ENCODE measurements at places on chromosomes 7 and 10.
A peak's percentile ranks its signal among the peaks of the same experiment; 100 is the strongest.

DNA sequence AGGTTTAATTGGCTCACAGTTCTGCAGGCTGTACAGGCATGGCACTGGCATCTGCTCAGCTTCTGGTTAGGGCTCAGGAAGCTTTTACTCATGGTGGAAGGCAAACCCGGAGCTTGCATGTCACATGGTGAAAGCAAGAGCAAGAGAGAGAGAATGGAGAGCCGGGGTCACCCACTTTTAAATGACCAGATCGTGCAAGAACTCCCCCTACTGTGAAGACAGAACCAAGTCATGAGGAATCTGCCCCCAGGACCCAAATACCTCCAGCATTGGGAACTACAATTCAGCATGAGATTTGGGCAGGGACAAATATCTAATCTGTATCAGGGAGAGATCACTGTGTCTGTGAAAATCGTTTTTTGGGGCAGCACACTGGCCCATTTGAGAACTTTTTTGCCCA is 110.0 kb upstream of the MYO3A start:
- DNase-seq = no peak

- no peak for DNase-seq
These were observed 123.0 kb upstream of the FZD8 start for GRCh38 chr10:35765066-35765527.

DNA sequence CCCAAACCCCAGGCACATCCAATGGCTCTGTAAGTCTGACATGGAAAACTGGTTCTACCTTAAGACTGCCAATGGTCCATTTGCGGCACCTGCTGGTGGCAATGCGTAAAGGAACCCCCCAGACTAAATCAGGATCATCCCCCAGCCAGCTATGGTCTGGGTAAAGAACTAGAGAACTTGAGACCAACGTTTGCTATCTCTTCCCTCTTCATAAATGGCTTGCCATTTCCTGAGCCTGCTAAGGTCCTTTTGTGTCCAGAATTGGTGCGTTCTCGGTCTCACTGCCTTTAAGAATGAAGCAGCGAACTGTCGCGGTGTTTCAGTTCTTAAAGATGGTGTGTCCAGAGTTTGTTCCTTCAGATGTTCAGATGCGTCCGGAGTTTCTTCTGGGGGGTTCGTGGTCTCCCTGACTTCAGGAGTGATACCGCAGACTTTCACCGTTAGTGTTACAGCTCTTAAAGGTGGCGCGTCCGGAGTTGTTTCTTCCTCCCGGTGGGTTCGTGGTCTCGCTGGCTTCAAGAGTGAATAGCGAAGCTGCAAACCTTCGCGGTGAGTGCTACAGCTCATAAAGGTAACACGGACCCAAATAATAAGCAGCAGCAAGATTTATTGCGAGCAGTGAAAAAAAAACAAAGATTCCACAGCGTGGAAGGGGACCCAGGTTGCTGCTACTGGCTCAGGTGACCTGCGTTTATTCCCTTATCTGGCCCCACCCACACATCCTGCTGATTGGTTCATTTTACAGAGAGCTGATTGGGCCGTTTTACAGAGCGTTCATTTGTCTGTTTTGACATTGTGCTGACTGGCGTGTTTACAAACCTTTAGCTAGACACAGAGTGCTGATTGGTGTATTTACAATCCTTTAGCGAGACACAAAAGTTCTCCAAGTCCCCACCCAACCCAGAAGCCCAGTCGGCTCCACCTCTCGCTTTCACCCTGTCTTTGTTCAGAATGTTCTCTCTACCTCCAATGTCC is 95.4 kb downstream of the ELMO1 start:
- peak; percentile 33 for DNase-seq

- DNase-seq = no peak
These were observed 54.8 kb downstream of the DPY19L1 start for GRCh38 chr7:34982371-34983019.

DNA sequence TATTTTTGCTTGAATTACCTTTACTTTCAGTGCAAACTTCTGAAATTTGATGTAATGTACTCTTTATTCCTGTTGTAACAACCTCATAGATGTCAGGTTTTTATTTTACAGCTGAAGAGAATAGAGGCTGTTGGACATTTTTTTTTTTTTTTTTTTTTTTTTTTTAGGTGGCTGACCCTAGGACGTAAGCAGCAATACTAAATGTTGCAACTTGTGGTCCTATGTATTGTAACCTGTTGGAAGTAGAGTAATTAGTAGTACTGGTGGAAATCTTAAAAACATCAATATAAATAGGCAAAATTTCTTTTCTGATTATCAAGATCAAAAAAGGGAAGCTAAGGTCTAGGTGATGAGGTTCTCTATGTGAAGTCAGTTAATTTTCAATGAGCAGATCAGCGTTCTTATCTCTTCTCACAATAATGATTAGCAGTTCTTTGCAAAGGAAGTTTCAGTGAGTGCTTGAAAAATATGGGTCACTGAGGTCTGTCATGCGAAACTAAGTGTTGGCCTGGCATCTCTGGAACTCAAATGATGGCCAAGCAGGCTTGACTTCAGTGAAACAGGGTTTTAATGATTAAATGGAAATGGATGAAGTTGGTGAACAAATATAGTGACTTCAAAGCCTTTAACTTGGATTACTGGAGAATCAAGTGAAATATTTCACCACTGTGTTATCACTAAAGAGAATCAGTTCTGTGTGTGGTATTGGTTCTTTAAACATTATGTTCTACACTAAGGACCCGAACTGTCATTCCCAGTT is 42.7 kb downstream of the BICC1 start:
- no peak for DNase-seq

DNA sequence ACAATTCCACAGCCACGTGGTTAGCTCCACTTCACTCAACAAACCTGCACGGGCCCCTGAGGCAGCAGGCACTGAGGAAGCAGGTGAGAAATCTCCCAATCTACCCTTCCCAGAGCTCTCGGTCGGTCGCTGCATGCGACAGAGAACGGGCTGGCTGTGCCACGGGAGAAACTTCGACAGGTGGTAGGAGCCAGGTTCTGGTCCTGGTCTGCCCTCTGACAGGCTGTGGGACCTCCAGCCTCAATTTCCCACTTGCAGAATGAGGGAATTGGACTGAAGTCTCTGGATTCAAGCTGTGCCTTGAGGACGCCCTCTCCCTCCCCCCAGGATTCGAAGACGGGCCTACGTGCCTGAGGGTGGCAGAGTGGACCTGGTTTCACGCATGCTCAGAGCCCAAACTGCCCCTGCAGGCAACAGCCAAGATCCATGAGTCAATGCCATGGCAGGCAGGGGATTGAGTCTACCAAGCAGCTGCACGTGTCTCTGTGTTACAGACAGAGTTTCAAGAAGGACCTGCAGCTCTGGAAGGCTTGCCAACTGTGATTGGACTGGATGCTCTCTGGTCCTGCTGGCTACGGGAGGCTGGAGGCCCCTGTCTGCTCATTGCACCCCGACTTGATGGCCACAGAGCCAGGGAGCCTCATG is 215.0 kb downstream of the USP6NL start:
- no peak for DNase-seq

DNA sequence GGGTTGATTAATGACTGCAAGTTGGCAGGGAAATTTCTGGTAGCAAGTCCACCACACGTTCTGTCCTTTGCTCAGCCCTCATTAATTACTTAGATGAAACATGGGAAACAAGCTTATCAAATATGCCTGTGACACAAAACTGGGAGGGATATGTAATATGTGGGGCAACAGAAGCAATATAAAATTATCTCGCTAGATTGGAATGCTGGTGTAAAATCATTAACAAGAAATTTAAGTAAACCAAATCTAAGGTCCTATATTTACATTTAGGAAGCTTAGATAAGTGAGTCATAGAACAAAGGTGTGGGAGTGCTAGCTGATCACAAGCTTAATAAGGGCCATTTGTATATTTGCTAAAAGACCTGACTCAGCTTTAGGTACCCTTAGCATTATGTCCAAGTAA is 23.5 kb downstream of the TRPV5 start:
- no peak for DNase-seq
